ENCODE measurements at places on chromosomes 4 and X.

DNA sequence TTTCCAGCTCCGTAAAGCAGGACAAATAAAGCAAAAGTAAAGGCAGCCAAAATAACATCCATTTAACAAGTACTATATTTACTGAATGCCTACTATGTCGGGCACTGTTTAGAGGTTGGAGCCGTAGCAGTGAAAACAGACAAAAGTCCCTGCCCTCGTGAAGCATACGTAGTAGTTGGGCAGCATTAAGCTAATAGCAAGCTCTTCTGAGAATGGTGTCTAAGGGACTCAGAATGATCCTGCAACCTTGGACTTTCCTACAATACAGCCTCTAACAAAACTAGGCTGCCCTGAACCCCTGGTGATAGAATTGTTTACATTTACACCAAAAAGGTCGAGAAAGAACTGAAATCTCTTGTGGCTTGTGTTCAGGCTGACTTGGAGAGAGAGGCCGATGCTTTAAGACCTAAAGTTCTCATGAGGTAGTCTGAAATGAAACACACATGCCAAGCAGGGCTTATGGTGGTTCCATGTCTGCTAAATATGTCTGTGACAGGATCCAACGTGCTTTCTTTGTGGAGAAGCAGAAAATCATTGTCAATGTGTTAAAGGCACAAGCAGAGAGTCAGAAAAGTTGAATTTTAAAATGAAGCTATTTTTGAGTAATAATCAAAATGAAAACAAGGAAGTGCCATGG is 898 bp upstream of the PDGFC start:
- DNase-seq = no peak

DNA sequence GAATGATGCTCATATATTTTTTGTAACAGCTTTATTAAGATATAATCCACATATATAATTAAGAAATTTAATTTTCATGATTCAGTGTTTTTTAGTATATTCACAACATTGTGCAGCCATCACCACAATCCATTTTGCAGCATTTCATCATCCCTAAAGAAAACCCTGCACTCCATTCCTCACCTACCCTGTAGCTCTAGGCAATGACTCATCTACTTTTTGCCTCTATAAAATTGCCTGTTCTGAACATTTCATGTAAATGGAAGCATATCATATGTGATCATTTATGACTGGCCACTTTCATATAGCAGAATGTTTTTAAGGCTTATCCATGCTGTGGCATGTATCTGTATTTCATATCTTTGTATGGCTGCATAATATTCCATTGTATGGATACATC is 339.9 kb downstream of the MAPK10 start:
- no peak for DNase-seq

DNA sequence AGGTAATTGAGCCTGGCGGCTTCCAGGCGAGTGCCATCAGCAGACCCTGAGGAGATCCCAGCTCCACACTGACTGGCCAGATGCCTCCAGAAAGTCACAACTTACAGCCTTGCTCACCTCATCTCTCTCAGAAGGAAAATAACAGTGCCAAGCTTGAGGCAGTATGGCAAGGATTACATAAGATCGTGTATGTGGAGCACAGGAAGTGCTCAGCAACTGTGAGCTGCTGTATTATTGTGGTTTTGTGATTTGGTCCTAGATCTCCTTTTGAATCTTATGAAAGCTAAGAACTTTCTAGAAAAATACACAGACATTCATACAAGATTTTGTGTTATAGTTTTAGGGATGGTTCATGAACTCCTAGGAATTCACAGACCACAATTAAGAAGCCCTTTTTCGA is 14.0 kb downstream of the RASL11B start:
- DNase-seq = no peak

- no peak for DNase-seq
Measured at GRCh38 chrX:138034136-138034535, 468.2 kb downstream of the ZIC3 start.

DNA sequence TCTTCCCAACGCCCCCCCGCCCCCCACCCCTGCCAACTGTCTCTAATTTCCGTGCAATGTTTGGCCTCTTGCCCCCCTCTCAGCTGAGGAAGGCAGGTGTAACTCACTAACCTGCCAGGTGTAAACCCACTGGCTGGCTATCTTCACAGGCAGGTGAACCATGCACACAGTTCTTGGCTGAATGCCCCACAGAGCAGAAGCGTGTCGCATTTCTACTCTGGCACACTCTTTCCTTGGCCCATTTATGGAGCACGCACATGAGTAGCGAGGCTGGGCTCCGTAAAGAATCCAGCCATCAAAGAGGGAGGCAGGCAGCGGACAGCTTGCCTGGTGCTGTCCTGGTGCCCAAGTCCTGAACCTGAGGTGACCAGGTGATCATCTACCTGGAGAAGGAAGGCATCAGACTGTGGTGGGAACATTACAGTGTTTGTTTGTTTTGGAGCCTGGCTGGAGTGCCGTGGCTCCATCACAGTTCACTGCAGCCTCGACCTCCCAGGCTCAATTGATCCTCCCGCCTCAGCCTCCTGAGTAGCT is 39.2 kb upstream of the CRMP1 start:
- no peak for DNase-seq

- no peak for DNase-seq
Measured at GRCh38 chr4:27764526-27764837, 903.8 kb downstream of the STIM2 start.

Data from stimulated activated effector memory CD8-positive, alpha-beta T cell treated with anti-CD3 and anti-CD28 coated beads, Interleukin-12 subunit alpha, Interleukin-12 subunit beta, amount 100 ng/mL, for 72 hours (primary cell).